ENCODE measurements at places on chromosomes 7 and 10.

DNA sequence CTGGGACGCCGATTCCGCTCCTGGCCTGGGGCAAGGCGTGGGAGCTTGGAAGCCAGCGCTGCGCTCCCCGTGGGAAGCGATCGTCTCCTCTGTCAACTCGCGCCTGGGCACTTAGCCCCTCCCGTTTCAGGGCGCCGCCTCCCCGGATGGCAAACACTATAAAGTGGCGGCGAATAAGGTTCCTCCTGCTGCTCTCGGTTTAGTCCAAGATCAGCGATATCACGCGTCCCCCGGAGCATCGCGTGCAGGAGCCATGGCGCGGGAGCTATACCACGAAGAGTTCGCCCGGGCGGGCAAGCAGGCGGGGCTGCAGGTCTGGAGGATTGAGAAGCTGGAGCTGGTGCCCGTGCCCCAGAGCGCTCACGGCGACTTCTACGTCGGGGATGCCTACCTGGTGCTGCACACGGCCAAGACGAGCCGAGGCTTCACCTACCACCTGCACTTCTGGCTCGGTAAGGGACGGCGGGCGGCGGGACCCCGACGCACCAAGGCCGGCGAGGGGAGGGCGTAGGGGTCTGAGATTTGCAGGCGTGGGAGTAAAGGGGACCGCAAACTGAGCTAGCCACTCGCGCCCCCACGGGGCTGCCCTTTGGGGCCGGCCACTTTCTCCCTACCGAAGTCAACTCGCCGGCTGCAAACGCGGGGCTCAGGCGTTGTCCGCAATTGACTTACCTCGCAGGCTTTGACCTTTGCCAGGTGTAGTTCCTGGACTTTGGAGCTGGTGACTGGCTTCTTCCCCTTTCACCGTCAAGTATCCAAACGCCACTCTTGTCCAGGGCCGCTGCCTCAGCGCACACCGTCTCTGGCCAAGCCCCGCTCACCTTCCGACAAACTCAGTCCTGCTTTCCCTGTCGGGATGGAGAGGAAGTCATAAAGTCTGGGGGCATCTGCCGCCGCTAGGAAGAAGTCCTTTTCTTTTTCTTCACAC, at the start of gene SCIN:
Gene SCIN, plus strand, starts transcription at position 187 of the 928 bp plus-strand sequence. Its CDS starts 67 bp downstream, at position 254.
- peak; percentile 71 for ATAC-seq

- ATAC-seq, result no peak
Observed at GRCh38 chr10:94012834-94013233, 19.1 kb downstream of the PLCE1 start.

GRCh38 chr10:32072025-32072800, 16.0 kb upstream of the KIF5B start:
- no peak for ATAC-seq

GRCh38 chr7:3518546-3518945, 217.5 kb downstream of the SDK1 start:
- no peak for ATAC-seq

DNA sequence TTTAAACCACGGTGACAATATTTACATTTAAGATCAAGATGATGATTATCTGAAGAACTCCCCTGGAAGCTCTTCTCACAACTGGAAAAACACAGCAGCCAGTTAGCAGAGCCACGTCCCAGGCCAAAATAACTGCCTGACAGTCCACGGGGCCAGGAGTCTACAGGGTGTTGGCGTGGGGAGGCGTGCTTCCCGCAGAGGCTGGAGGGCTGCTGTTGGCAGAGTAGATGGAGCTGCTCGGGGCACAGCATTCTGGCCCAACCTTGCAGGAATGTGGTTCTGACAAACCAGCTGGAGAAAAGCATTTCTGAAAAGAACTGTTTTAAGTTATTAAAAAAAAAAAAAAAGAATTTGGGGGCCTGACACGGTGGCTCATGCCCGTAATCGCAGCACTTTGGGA, 177.9 kb downstream of the EBF3 start:
- ATAC-seq, result no peak

DNA sequence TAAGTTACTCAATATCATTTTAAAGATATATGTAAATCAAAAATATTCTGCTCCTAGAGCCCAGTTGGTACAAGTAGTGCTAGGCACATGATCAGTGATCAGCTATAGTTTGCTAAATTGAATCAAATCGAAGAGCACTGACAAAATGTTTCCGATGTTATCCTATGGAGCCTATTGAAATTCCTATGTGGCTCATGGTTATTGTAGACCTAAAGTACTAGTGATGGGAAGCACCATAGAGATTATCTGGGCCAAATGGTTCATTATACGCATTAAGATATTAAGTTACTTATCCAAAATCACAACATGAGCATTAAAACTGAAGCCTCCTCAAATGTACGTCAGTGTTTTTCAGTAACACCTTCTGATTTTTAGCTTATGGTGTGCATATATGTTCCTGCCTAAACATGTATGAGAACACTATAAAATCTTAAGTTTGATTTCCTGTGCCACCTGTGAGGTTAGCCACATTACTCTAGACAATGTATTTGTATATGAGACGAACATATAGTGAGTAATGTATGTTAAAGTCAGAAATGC, 103.2 kb downstream of the IQUB start:
- ATAC-seq, result no peak

GRCh38 chr7:22697876-22698606, 29.0 kb upstream of the IL6 start:
- ATAC-seq, result peak; percentile 76
